ENCODE measurements at places on chromosomes 16 and 17.

GRCh38 chr17:45900723-45901415 lies 6.5 kb downstream of the MAPT start:
- no peak for DNase-seq

GRCh38 chr16:13708347-13709120 lies 211.4 kb upstream of the ERCC4 start:
- no peak for DNase-seq

DNA sequence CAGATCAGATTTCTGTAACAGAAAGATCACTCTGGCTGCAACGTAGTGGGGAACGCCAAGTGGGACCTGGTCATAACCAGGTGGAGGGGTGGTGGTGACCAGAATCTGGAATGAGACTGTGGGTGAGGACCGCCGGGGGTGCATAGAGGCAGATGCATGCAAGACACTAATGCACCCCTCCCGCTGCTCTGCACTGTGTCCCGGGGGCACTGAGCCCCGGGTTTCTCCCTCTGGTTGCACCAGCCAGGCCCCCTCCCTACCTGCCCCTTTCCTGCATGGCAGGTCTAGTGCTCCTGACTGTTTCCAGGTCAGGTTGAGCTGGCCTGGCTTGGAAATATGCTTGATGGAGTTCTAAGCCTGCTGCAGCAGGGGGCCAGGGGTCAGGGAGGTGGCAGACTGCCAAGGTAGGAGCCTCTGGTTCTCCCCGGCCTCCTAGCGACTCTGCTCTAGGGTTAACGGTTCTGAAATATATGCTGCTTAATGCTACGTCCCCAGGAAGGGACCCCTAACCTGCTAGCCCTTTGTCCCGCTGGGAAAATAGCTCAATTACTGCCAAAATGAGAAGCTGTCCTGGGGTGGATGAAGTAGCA lies 94.3 kb downstream of the SDK2 start:
- no peak for DNase-seq

GRCh38 chr17:21452377-21453143 lies 76.4 kb downstream of the KCNJ12 start:
- DNase-seq, result peak; percentile 84

GRCh38 chr17:19719355-19720209 lies 3.2 kb upstream of the SLC47A2 start:
- peak; percentile 88 for DNase-seq

GRCh38 chr17:58351182-58351581 lies 819 bp downstream of the SUPT4H1 start:
- no peak for DNase-seq

GRCh38 chr16:81180578-81180977 lies 57.9 kb upstream of the BCO1 start:
- DNase-seq, result no peak

GRCh38 chr17:4516735-4517134 lies 18.1 kb downstream of the SPNS2 start:
- no peak for DNase-seq

GRCh38 chr16:56606476-56607108 lies 1.8 kb upstream of the MT2A start:
- DNase-seq, result no peak

DNA sequence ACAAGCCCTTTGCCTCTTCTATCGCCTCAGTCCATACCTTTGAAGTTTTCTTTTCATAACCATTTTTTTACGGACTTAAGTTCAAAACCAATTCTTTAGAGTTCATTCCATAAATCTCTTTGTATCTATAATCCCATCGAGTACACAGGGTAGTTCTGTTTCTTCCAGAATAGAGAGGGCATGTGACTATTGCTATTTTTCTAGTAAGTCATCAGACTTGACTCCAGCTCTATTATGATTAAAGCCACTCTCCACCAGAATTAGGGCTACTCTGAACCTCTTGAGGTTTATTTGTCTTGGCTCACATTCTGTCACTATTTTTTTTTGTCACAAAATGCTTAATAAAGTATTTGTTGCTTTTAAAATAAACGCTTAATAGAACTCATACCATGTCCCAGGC lies 191.9 kb upstream of the AXIN2 start:
- DNase-seq, result no peak

- DNase-seq, result no peak
Observed at GRCh38 chr16:53678756-53679343, 24.8 kb downstream of the RPGRIP1L start.

GRCh38 chr17:45230787-45231480 lies 9.2 kb downstream of the FMNL1 start:
- no peak for DNase-seq

DNA sequence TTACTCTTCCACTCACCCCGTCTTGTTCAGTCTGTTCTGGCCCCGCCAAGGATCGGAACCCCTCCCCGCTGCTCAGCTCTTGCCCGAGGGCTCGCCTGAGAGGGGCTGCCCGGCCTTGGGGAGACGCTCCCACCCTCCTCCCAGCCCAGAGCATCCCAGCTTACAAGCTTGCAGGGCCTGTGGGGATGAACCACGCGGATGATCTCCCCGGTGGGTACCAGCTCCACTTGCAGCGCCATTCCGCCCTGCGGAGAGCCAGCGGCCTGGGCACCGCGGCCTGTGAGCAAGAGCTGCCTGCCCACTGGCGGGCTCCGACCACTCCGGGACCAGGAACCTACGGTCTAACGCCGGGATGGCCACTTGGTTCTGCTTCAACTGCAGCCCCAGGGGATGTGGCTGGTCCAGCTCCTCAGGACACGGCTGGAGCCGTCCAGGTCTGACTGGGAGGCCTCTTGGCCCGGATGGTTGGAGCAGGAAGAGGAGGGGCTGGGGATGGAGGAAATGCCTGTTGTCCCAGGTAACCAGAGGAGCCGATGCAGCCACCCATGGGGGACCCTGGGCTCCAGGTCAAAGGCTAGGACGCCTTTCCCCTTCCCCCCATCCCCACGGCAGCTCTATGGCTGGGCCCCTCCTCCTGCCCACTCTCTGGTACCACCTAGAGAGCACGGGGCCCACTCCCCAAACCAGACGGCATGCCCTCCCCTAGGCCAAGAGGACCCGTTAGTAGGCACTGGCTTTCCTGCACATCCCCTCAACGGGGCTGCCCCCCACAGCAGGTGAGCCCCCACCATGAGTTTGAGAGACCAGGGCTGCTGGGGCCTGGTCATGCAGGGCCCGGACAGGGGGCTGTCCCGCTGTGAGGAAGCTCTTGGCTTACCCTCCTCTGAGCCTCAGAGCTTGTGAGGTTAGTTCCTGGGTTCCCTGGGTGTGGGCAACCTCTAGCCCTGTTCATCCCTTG lies at the start of gene MYO1C:
Gene MYO1C (minus strand): TSS at position 438 of the 958 bp plus-strand sequence. CDS start 199 bp downstream, at position 239.
- no peak for DNase-seq

DNA sequence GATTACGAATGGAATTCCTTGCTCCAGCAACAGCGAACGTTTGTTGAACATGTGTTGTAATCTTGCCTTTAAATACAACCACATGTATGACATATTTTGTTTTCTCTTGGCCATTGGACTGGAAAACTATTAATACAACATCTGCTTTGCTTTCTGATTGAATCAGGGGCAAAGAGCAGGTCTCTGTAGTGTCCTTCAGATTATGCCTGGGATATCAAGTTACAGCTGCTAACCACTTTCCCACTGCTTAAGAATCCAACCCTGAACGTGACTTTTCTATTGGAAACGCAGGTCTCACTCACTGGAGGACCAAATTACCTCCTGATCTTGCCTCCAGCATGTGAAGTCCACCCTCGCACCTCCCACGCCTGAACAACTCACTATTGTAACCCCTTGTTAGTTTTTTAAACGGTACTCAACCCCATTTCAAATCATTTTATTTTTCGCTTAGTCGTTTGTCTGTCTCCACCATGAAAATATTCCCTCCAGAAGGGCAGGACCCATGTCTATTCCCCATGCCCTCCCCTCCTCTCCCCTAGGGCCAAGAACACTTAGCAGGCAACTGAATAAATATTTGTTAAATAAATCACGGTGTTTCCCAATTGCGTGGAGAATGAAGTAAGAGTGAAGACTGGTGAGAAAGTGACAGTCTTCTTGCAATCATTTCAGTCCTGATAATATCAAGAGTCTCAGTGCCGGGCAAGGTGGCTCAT lies 57.4 kb upstream of the MRTFB start:
- DNase-seq, result no peak

- DNase-seq, result no peak
Observed at GRCh38 chr17:79834565-79835469, 4.4 kb downstream of the CBX4 start.

GRCh38 chr17:66126231-66126630 lies 65.7 kb downstream of the CEP112 start:
- no peak for DNase-seq

DNA sequence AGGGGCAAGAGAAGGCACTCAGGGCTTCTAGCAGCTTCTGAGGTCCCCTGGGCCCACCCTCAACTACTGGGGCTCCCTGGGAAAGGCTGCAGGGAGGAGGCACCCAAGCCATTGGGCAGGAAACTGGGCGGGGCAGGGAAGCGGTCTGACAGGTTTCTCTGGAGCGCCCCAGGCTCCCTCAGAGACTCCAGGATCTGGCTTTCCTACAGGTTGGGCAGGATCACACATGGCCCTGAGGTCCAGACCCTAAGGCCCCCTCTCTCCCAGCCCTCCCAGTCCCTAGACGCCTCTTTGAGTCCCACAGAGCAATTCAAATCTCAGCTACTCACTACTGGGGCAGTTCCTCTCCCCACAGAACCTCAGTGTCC lies 14.3 kb downstream of the JUP start:
- no peak for DNase-seq

- DNase-seq, result no peak
Observed at GRCh38 chr17:81870981-81871386, at the start of gene ARHGDIA. Gene ARHGDIA (minus strand): TSS chr17:81871337. CDS start chr17:81869930, 1,407 bp downstream.

- no peak for DNase-seq
Observed at GRCh38 chr17:9628509-9628908, 16.8 kb upstream of the USP43 start.
